ENCODE measurements at places on chromosomes 7 and 10.

GRCh38 chr10:16891375-16892313, 74.4 kb upstream of the RSU1 start:
- DNase-seq, result peak; percentile 1

DNA sequence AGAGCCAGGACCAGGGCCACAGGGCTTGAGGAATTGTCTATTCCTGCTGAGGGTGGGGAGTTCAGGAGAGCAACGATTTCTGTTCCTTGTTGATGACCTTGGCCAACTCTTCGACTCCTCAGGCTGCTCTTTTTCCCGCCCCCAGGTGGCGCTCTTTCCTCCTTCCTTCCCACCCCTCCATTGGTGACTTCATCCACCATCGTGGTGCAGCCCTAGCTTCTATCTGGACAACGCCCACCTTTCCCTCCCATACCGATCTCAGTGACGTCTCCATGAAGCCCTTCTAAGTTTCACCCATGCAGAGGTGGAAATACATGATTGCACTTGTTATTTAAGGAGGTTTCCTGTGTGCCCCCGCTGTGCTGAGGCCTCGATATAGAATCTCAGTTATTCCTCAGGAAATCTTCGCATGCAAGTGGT, 22.1 kb upstream of the CARD11 start:
- DNase-seq, result peak; percentile 41

GRCh38 chr7:6623589-6624245, 8.3 kb downstream of the ZNF853 start:
- no peak for DNase-seq

GRCh38 chr7:157027568-157028198, 17.2 kb upstream of the MNX1 start:
- no peak for DNase-seq

GRCh38 chr10:27717861-27718260, 27.8 kb downstream of the MKX start:
- DNase-seq, result no peak

DNA sequence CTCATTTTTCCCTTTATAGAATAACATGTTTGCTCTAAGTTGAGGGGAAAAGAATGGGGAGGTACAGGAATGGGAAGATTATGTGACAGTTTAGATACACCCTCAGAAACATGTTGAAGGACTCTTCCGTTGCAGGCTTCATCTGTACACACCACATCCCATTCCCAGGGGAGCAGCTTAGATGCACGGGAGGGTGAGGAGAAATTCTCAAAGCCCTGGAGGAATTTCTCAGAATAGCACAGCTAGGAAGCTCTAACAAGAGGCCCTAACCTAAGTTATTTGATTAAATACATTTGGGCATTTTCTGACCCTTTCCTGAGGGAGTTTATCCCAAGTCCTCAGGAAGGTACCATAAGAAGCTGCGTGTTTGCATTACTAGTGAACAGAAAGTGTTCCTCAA, 660.2 kb upstream of the IGFBP3 start:
- DNase-seq, result no peak

GRCh38 chr7:104656467-104656866, 328.1 kb downstream of the LHFPL3 start:
- DNase-seq, result no peak

DNA sequence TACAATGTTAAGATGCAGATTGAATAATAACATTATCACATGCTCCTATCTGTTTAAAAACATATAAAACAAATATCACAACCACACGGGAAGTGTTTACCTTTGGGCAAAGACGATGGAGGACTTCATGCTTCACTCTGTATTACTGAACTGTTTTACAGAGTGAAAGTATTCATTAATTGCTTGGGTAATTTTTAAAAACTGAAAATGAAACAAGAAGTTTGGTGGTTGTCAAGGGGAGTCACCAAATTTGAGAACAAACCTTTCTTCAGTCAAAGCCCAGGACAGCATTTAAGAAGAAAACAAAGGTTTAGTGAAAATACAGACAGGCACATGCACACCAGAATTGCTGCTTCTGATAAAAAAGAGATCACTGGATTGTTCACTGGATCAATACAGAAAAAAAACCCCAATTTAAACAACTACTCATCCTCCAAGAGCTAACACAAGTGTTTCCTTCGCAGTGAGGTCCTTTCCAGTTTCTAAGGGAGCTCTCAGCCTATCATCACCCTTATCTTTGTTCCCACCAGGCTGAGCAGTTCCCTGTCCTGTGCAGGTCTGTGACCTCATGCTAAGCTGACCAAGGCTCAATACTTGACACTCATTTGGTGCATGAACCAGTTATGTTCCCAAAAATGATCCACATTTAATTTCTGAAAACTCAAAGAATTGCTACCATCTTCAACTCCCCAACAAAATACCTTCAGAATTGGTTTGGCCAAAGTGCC, 8.8 kb downstream of the PARP12 start:
- DNase-seq, result no peak

DNA sequence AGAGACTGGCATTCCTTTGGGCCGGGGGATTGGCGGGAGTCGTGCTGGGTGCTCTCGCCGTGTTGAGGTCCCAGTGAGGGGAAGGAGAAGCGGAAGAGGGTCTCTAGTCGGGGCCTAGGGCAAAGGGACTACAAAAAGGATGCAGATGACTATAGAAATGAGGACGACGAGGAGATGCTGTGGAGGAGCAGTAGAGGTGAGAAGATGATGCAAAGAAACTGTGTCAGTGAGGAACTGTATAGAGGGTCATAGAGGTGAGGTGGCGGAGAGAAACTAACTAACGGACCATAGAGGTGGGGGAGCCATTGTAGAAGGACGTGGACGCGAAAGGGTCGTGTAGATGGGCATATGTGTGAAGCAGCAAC, 324 bp downstream of the TWNK start:
- no peak for DNase-seq

DNA sequence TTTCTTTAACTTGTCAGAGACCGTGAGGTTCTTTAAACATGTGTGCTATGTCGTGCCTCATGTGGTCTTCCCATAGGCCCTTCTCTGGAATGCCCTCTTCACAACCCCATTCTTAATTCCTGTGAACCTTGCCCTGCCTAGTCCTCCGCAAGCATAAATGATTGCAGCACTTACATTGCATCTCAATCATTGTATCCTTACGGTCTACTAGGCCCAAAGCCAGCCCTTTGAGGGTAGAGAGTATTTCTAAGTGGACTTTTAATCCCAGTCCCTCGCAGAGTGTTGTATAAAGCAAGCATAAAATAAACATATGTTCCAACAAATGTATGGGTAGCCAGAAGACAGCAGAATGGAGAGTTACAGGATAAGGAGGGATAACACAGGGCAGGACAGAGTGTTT, 92.1 kb upstream of the FAM133B start:
- DNase-seq, result no peak

GRCh38 chr7:112431803-112432202, 18.5 kb upstream of the IFRD1 start:
- DNase-seq, result no peak

GRCh38 chr10:120456143-120456625, 843 bp upstream of the PLPP4 start:
- no peak for DNase-seq

- no peak for DNase-seq
Observed at GRCh38 chr7:113774182-113774807, 144.5 kb downstream of the PPP1R3A start.

DNA sequence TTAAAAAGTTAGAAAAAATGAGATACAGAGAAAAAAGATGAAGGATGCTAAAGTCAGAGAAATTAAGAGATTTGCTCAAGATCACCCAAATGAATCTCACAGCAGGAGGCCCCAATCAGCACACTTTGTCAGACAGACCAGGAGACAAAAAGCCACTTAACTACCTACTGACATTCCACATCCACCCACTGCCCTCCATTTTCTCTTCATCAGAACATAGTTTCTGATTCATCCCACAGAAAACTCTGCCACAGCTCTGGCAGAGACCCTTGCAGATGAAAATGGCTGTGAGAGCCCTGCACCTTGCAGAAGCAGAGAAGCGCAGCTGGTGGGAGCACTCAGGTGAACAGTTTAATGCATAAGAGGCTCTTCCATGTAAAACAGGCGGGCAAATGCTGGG, 26.6 kb downstream of the DGKI start:
- no peak for DNase-seq

DNA sequence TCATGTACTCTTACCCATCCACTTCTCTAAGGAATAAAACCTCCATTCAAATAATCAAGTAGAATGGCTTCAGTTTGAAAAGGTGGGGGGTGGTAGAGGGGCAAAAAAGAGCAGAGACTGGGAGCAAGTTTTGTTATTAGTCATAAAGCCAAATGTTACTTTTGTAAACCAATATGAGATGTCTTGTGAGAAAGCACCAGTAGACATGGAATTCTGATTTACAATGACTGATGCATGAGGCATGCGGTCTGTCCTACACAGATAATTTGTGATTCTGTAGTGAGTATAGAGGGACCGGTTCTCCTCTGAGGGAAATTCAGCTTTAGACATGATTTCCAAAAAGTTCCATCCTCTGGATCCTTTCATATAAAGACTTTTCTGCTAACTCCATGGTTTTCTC, 12.9 kb upstream of the ABCA13 start:
- DNase-seq, result no peak

DNA sequence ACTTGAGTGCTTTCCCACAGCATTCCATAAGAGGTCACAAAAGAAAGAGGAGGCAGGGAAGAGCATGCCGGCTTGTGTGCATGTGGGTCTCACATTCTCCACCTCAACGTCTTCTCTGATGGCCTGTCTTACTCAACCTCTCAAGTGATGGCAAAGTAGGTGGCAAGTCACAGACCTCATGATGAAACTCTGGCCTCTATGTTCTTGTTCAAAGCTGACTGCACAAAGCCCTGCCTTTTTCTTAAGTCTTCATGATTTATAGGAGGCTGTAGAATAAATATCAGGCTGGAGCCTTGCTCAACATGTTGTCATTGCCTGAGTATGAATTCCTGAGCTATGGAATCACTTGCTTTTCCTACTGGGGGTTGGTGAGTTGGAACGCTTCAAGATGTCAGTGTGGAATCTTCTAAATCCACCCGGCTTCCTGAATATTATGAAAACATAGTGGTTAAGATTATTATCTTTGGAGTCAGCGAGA, 213.6 kb upstream of the INHBA start:
- no peak for DNase-seq

GRCh38 chr7:117068511-117069145, 115.3 kb downstream of the ST7 start:
- DNase-seq, result no peak

GRCh38 chr10:58807629-58808022, 295.0 kb downstream of the BICC1 start:
- no peak for DNase-seq

DNA sequence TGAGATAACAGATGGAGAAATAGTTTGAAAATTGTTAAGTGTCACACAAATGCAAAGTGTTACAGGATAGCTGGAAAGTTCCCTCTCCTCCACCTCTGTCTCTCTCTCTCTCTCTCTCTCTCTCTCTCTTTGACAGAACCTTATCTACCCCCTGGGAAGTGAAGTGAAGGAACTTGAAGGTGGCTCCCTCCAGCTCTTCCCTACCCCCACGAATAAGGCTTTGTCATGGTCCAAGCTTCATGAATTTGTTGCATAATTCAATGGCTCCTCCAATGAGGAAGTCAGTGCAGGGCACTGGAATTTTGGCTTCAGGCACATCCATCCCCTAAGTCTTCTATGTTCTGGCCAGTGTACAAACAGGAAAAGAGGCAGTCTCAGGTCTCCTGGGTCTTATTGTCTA, 66.4 kb downstream of the CDHR3 start:
- no peak for DNase-seq

GRCh38 chr7:44415047-44415446, 75.4 kb downstream of the NUDCD3 start:
- DNase-seq, result no peak

DNA sequence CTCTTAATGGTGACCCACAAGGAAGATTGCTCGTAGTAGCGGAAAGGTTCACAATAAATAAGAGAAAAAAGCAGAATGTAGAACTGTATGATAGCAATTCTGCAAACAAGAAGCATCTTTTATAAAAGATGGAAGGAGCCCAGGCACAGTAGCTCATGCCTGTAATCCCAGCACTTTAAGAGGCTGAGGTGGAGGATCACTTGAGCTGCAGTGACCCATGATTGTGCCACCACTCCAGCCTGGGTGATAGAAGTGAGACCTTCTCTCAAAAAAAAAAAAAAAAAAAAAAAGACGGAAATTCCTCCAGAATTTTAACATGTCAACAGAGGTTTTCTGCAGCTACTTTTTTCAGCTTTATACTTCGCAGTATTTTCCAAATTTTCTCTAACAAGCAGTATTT, 13.2 kb downstream of the GATAD1 start:
- DNase-seq, result no peak

DNA sequence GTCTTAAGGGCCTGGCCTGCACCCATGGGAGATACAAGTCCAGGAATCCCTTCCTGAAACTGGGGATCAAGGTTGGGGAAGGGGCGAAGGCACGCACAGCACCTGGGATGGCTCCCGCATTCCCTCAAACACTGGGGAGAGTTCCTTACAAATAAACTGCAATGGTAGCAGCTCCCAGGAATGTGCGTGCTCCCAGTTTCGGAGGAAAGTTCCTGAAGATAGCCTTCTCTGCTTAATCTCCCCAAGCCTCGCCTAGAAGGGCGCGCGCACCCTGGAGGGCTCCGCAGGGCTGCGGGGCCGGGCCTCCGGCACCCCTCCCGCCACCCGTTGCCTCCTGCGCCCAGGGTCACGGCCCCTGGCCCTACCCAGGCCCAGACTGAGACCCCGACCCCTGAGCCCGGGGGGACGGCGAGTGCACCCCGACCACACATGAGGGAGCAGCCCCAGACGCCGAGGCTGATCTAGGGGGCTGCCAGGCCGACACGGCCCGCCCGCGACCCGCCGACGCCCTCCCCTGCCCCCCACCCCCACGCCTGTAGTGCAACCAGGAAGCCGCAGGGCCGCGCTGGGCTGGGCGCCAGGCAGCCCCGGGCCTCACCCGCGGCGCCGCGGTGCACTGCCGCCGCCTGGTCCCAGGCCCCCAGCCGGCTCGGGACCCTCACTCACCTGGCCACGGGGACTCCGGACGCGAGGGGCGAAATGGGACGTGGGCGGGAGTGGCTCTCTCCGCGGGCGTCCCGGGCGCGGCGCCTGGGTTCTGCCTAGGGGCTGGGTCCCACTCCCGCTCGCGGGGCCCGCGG, 460 bp downstream of the ANXA11 start:
- DNase-seq, result no peak

DNA sequence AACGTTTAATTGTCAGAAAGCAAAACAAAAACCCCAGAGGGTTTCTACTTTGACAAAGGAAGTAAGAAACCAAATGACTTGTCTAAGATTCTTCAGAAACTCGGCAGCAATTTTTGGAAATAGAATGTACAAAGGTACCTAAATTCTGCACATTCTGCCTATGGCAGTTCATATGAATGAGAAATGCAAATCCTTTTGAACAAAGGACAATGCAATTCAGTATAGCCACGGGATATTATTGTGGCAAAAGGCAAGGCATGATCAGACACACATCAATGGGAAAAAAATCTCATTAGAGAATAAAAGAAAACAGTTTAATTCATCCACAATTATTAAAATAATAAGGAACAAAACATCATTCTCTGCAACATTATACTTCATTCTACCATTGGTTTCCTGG, 93.4 kb downstream of the SEMA3C start:
- DNase-seq, result no peak

Measured in T follicular helper cell (primary cell).